ENCODE measurements at places on chromosomes 4 and X. TPM values are rescaled to one million over a fixed set of nuclear protein-coding genes. Genes with fewer than 3 reads are reported as not detected.

CFP gene
- total RNA-seq = 0.55 TPM

RGN gene
- total RNA-seq = not detected

LRCH2 gene
- 0.01 TPM for total RNA-seq

CRLF2 gene
- total RNA-seq = 1.8 TPM

HNRNPDL gene
- 273 TPM for total RNA-seq

CCNA2 gene
- total RNA-seq = 46.8 TPM

SHOX gene
- not detected for total RNA-seq

GPRASP1 gene
- 0.30 TPM for total RNA-seq

ARMCX2 gene
- not detected for total RNA-seq

NUDT10 gene
- total RNA-seq = 0.45 TPM

C1QTNF7 gene
- not detected for total RNA-seq

GLRA3 gene
- total RNA-seq = not detected

All from A549 treated with DMSO at 1 μM for 4 hours (cell line).